ENCODE measurements at places on chromosomes 4 and X.

GRCh38 chr4:174209341-174209740 is 74.1 kb downstream of the FBXO8 start:
- DNase-seq, result no peak

- DNase-seq, result no peak
Observed at GRCh38 chr4:22884157-22884556, 191.4 kb downstream of the GBA3 start.

DNA sequence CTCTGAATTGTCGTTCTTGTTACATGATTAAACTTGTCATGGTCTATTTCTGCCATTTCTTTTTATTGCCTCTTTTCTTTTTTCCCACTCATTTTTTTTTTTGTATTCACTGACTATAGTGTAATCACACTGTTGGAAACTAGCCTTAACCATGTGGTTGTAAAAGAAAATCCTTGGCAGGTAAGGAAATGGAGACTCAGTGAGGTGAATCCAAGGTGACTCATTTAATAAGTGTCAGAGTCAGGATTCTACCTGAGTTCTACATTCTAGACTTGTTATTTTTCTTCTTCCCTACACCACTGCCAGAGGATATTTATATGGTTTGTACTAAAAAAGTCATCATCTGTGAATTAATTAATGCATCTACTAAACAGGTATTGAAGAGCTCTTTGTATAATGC is 152.2 kb downstream of the CBLL2 start:
- DNase-seq, result no peak

- no peak for DNase-seq
Observed at GRCh38 chr4:118727360-118727759, 42.2 kb downstream of the METTL14 start.

DNA sequence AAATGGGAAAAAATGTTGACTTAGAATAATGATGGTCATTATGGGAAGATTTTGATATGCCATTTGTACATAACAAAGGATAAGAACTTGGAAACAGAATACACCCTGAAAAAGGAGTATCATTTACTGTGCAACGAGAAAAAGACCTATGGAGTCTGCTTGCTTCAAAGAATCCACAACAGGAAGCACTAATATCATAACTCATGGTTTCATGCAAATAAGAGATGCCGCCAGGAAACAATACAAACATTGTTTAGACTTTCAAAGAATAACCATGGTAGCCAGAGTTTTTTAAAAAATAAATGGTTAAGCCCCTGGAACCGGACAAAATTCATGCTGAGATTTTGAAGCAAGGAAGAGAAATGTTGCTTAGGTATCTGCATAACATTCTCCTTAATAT is 139.9 kb upstream of the ETNPPL start:
- DNase-seq, result no peak
